Right lung (tissue), 10 donors: ENCODE measurements at places on chromosomes 13 and 19. TPM values are rescaled to one million over a fixed set of nuclear protein-coding genes. Genes with fewer than 3 reads are reported as not detected.

Gene AKAP8
- polyA plus RNA-seq = 32.5 TPM

Gene CHST8
- polyA plus RNA-seq = not detected

Gene PNMA8B
- 5.0 TPM for polyA plus RNA-seq

Gene CDADC1
- 13.4 TPM for polyA plus RNA-seq

Gene ADAMTSL5
- polyA plus RNA-seq = 0.58 TPM

Gene ICAM4
- polyA plus RNA-seq = 10.1 TPM

Gene CD177
- 0.39 TPM for polyA plus RNA-seq

Gene CPB2
- 0.06 TPM for polyA plus RNA-seq

Gene ZNF44
- 31.3 TPM for polyA plus RNA-seq

Gene ERICH6B
- 3.6 TPM for polyA plus RNA-seq

Gene ATP4B
- polyA plus RNA-seq = 0.47 TPM

Gene SOX1
- polyA plus RNA-seq = not detected

Gene GAS6
- polyA plus RNA-seq = 44.3 TPM

Gene TNFRSF19
- 87.2 TPM for polyA plus RNA-seq

Gene KLK8
- not detected for polyA plus RNA-seq

Gene SIAH3
- polyA plus RNA-seq = 0.22 TPM

Gene URAD
- polyA plus RNA-seq = not detected
